ENCODE measurements at places on chromosomes 3 and 15.

DNA sequence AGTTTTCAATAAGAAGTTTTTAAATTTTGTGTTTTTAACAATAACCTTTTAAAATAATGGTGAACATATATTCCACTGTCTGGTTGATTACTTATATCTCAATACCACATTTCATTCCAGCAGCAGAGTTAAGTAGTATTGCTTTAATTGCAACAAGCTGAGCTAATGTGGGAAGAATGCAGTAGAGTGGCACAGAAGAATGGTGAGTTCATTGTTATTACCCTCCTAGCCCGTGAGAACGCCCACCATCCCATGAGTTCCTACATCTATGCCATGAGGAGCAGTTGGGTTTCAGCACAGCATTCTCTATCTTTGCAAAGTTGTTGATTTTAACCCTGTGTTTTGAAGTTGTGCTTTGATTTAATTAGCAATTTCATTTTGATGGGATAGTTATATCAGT is 17.8 kb upstream of the NR2E3 start:
- DNase-seq = no peak

DNA sequence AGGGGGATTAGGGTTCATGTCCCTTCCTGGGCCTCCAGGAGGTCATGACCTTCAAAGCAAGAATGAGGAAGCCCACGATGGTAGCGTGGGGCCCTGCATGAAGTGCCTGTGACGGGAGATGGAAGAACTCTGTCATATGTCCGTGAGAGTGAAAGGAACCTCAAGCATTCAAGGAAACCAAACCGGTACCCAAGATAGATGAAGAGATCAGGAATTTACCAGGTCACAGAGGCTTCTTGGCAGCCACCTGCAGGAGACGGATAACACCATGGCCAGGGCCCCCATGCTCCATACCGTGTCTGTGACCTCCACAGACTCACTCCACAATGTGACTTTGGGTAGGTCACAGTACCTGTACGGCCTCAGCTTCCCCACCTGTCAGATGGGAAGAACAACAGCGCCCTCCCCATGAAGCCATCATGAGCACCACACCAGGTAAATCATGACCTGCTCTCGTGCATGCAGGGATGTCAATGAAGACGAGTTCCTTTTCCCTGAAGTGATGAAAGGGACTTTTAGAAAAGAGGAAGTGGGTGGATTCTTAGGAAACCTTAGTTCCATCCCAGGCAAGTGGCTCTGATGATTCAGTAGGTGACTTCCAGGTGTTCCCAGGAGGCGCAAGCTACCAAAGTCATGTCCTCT is 23.3 kb upstream of the CYP11A1 start:
- DNase-seq = peak; percentile 29

- no peak for DNase-seq
Measured at GRCh38 chr15:100725121-100726069, 123.0 kb downstream of the ASB7 start.

DNA sequence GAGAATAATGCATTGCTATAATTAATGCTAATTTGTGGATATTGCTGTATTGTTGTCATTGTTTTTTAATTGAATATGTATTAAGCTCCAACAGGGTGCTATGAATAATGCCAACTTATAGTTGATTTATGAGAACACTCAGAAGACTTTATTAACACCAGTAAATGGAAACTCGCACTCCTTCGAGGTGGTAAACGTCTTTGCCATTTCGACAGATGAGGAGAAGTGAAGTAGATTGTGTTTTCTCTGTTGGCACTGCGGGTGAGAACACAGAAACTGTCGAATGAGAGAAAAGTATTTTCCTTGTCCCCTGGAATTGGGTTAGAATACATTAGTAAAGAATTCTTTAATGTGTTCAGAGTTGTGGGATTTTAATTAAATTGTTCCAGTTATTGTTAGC is 354.5 kb downstream of the LPP start:
- no peak for DNase-seq

- DNase-seq = no peak
Measured at GRCh38 chr3:102059145-102059943, 210.0 kb downstream of the NFKBIZ start.

DNA sequence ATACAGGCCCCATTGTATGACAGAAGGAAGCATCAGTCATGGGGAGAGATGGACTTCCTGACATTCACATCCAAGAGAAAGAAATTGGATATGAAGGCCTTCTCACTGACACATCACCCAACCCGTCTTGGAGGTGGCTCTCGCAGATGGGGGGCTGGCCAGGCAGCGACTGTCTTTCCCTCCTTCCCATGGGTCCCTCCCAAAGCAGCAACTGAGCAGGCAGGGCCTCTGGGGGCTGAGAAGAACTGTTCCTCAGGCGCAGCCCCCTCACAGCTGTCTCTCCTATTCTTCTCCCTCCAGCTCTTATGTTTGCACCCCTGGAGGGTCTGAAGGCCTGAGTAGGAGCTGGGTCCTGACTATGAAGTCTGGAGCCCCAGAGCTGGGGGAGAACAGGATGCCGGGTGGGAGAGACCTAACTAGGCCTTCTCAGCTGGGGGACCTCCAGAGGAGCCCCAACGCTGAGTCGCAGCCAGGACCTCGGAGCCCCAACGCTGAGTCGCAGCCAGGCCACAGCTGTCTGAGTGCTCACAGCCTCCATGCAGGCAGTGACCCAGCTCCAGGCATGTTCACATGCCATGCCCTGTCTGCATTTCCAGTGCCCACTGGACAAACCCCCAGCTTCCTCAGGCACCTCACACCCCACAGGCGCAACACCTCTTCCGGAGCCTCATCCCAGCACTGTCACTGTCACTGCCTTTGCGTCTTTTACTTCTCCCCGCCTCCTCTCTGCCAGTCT is 29.6 kb downstream of the UMPS start:
- DNase-seq = no peak

DNA sequence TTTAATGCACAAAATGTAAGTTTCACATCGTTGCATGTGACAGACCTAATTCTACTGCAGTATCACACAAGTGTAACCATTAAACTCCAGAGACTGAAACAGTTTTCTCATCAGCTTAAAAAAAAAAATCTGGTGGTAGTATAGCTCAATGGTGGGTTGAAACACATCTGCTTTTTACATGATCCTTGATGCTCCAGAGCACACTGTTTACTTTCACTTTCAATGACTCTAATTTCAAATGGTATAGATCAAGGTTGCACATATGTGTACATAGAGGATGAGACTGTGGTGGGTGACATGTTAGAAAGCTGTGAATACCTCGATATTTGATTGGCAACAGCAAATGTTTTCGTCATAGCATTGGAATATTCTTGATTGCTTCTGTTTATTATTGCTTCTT is 22.4 kb downstream of the MCTP2 start:
- no peak for DNase-seq

DNA sequence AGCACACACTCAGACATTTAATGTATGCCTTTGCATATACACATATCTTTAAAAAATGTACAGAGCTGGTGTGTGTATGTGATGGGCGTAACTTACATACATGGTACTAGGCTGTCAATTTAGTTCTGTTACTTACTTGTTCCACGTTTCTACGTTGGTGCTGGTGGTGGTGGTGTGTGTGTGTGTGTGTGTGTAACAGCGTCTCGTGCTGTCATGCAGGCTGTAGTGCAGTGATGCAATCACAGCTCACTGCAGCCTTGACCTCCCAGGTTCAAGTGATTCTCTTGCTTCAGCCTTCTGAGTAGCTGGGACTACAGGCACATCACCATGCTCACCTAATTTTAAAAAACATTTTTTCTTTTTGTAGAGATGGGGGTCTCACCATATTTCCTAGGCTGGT is 64.2 kb downstream of the ISG20 start:
- no peak for DNase-seq

DNA sequence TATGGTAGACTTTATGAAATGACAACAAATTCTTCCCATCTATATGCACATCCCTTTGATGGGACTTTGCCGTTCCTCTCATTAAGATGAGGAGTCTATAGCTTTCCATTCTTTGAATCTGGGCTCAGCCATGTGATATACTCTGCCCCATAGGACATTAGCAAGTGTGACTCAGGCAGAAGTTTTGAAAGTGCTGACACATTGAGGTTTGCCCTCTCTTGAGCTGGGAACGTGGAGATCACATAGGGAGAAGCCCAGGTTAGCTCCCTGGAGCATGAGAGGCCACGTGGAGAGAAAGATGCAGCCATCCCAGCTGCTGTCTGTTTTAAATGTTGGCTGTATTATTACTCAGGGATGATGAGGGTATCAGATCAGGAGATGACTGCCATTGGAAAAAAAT is 67.7 kb upstream of the OXTR start:
- DNase-seq = no peak

DNA sequence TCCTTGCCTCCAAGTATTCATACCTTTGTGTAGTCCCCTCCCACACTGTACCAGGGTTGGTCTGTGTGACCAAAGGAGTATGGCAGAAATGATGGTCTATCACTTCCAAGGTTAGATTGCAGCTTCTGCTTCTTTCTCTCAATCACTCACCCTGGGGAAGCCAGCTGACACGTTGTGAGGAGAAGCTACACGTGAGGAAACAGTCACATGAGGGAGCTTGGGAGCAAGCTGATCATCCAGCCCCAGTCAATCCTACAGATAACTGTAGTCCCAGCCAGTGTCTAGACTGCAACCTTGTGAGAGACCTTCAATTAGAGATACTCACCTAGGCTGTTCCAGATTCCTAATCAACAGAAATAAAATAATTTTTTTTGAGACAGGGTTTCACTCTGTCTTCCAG is 6.2 kb upstream of the ZNF774 start:
- DNase-seq = no peak

DNA sequence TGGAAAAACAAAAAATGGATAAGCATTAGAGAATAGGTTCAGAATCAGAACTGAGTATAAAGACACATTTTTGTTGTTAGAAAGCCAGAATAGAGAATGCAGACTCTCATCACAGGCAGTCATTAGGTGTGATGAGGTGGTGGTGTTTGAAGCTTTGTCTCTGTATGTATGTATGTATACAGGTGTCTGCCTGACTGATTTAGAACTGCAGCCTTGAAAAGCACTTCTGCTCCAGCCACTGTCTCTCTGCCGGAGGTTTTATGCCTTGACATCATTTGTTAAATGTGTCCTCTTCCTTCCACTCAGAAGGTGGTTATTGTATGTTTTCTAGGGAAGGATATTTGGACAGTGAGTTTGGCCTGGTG is 80.7 kb upstream of the ZBED2 start:
- no peak for DNase-seq

DNA sequence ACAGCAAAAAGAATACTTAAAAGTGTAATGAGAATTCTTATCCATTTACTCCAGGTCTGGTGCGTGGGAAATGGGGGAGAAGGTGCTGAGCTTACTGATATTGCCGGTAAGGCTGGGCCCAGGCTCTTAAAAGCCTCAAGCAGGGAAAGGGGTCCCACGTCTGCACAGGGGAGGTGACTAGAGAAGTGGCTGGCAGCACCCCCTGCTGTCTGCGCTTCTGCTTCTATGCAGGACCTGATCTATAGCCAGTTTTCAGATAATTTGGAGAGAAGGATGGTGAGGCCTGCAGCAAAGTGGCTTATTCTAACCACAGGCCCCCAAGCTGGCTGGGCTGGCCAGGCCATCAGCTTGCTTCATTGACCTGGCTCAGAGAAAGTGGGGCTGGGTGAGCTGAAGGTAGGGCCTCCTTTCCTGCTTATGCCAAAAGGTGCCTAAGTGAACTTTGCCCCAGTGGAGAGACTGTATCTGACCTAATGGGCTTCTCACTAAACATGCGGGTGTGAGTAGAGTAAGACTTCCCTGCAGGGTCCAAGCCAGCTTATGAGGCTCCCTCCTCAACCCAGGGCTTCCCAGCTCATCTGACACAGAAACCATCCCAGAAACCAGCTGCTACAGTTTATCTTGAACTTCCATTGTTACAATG is 30.9 kb upstream of the ATP1B3 start:
- no peak for DNase-seq

GRCh38 chr3:151283907-151284461 is 5.6 kb upstream of the P2RY14 start:
- no peak for DNase-seq

GRCh38 chr15:26729030-26729429 is 43.8 kb downstream of the GABRB3 start:
- DNase-seq = no peak

DNA sequence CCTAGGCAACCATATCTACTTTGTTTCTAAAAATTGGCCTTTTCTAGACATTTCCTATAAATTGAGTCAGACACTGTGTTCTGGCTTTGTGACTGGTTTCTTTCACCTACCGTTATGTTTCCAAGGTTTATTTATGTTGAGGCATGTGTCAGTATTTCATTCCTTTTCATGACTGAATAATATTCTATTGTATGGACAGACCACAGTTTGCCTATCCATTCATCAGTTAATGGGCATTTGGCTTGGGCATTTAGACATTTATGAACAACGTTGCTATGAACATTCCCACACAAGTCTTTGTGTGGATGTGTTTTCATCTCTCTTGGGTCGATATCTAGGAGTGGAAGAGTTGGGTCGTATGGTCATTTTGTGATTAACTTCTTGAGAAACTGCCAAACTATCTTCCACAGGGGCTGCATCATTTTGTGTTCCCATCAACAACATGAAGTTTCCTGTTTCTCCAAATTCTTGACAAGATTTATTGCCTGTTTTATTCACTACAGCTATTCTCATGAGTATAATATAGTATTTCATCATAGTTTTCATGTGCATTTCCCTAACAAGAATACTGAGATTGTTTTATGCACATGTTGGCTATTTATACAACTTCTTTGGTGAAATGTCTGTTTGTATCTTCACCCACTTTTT is 3.5 kb upstream of the EFCC1 start:
- DNase-seq = no peak

DNA sequence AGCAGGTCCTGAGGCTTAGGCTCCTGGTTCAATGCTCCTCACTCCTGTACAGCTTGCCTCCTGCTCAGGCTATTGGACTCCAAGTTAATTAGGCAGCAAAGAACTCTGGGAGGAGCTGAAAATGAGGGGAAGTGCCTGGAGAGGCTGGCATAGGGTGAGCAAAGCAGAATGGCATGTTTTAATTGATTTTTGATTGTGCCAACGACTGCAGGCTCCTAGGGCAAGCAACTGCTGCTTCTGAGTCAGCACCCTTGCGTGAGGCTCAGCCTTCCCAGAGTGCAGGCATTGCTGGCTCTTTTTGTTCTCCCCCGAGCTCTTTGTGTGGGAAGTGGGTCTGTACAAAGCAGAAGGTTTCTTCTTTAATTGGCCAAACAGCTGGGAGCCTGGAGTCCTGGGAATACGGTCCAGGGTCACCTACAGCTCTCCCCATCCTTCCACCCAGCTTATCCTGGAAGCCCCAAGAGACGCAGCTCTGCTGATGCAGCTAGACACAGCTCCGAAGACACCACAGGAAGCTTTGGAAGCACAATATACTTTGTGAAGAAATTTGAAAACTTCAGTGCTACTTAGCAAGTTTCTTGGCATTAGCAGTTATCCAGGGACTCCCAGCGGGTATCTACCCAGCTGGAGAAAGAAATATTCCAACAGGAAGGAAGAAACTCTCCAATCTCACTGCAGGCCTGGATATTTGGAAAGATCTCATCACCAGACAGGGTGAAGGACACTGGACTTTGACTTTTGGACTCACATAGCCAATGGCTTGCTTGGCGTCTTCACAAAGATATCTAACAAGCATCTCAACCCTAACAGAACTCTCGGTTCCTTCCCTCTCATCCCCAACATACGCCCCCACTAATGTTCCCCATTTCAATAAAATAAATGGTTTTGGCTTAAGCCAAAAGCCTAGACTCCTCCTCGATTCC is 76.8 kb downstream of the BDH1 start:
- no peak for DNase-seq

GRCh38 chr15:25410649-25411048 is 28.2 kb downstream of the UBE3A start:
- peak; percentile 31 for DNase-seq

Measured in GF-D8 (cell line).